Stimulated activated CD8-positive, alpha-beta memory T cell treated with anti-CD3 and anti-CD28 coated beads, Interleukin-7, amount 100 ng/mL, for 1 hour (primary cell): ENCODE measurements at places on chromosomes 5 and 9.

DNA sequence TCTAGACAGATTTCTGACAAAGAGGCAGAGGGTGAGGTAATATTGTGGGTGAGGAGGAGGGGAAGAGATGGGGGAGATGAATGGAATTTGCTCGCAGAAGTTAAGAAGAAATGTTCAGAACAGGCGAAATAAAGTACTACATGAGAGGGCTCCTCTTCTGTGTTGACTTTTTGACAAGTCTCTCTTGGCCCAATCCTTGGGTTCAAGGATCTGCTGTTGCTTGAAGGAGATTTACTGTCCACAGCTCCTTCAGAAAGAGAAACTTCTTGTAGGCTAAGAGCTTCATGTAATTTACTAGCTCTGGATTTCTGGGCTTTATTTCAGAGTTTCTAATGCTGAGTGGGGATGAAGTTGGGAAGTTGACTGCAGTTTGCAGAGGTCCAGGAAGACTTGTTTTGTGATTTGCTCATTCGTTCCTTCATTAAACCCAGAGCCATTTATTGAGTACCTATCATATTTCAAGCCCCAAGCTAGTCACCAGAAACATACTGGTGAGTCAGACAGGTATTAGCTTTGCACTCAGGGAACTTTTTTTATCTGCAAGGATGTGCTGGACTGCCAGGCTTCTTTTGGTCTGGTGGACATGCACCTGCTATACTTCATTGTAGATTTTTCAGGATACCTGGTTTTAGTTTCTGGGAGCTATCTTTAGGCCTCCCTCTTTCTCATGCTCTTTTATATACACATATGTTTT lies 402.9 kb upstream of the CLINT1 start:
- no peak for DNase-seq

GRCh38 chr5:9670371-9670770 lies 40.2 kb upstream of the TAS2R1 start:
- no peak for DNase-seq

DNA sequence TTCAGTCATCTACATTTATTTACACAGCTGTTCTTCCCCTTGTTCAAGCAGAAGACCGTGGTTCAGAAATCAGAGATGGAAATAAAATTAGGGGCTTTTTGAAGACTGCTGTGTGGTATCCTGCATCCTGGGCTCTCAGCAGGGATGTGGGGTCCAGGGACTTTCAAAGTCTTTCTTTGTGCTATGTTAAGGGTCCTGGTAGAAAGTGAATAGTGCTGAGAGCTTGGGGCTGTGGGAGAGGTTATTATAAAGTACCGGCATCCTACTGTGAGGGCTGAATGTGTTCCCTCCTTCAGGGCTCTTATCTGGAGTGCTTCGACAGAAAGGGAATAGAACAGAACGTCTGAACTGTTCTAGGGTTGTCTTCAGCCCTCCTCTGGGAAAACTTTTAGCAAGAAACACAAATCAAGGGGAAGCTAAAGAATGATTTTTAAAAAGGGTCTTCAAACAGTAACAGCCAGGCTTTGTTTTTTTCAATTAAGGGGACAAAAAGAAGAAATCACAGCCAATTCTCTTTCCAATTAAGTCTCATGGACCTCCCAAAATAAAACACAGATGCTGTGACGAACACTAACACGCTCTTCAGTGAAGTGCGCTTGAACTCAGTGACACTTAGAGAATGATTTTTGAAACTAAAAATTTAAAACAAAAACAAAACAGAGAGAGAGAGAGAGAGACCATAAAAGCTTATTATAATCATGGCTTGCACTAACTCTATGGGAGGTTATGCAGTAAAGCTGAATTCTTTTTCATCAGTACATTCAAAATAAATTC lies 15.7 kb upstream of the SLC1A3 start:
- DNase-seq, result no peak

- no peak for DNase-seq
These were observed 32.9 kb upstream of the TGFBR1 start for GRCh38 chr9:99072040-99072394.

GRCh38 chr5:2167671-2168070 lies 284.9 kb upstream of the IRX4 start:
- no peak for DNase-seq

DNA sequence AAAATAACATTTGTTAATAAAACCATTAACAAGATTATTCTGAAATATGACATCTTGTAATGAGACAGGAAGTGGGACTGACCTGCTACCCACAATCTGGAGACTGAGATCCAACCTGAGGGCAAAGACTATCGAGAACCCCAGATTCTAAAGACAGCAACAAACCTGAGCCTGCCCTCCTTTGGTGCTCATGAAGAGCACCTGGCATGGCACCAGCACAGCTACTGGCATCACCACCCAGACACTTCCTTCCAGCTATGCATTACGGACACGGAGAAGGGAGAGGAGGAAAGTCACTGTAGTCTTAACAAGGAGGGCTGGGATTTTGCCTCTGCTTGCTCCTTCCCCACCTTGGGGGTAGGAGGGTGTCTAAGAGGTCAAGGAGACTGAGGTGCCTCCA lies 105.5 kb downstream of the AUH start:
- no peak for DNase-seq

GRCh38 chr5:158198636-158199035 lies 339.7 kb upstream of the CLINT1 start:
- no peak for DNase-seq

GRCh38 chr5:97545886-97546535 lies 363.0 kb upstream of the RIOK2 start:
- DNase-seq, result no peak

GRCh38 chr5:83554686-83555085 lies 83.1 kb downstream of the VCAN start:
- DNase-seq, result no peak

DNA sequence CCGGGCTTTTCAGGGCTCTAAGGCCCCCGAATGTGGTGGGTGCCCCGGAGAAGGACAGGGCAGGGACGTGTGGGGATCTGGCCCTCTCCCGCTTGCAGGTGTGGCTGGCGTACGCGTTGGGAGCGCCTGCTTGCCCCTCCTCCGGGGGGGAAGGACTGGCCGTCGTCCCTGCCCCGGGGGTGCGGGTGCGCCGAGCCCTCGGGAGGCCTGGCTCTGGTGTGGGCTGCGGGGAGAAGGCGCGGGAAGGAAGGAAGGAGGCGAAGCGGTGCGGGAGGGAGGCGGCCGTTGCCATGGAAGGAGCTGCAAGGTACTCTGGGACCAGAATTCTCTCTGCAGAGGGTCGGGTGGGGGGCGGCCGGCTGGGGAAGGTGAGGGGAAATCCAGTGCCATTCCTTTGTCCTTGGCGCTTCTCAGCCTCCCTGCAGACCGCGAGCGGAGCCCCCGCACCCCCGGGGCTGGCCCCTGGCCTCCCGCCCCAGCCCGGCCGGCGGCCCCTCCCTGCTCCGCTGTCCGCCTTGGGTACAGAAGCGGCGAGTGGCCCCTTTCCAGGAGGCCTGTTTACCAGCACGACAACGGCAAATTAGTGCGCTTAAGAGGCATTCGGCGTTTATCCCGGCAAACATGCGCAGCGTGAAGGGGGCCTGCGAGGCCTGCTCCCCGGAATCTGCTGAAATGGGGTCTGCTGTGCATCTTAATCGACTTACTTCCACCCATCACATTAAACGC lies 67.1 kb upstream of the UNC5A start:
- DNase-seq, result no peak

DNA sequence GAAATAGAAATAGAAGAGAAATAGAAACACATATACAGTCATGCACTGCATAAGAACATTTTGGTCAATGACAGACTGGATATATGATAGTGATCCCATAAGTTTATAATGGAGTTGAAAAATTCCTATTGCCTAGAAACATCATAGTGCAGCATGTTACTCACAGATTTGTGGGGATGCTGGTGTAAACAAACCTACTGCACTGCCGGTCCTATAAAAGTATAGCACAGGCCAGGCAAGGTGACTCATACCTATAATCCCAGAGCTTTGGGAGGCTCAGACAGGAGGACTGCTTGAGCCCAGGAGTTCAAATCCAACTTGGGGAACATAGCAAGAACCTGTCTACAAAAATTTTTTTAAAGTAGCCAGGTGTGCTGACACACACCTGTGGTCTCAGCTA lies 240.6 kb upstream of the MAP3K1 start:
- no peak for DNase-seq

DNA sequence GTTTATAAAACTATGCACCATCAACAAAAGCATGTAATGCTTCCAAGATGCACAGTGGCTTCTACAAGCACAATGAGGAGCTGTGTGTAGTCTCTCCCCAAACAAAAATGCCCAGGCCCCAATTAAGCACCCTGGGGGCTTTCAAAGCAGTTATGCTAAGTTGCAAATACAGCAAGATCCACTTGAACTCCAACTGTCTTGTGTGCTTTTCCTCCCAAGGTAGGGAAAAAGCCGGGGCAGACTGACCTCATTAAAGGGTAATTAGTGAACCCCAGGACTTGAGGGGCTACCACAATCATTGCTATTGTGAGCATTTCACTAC lies 13.1 kb downstream of the ZNF608 start:
- DNase-seq, result no peak

GRCh38 chr5:66519626-66520025 lies 76.6 kb upstream of the MAST4 start:
- DNase-seq, result no peak

DNA sequence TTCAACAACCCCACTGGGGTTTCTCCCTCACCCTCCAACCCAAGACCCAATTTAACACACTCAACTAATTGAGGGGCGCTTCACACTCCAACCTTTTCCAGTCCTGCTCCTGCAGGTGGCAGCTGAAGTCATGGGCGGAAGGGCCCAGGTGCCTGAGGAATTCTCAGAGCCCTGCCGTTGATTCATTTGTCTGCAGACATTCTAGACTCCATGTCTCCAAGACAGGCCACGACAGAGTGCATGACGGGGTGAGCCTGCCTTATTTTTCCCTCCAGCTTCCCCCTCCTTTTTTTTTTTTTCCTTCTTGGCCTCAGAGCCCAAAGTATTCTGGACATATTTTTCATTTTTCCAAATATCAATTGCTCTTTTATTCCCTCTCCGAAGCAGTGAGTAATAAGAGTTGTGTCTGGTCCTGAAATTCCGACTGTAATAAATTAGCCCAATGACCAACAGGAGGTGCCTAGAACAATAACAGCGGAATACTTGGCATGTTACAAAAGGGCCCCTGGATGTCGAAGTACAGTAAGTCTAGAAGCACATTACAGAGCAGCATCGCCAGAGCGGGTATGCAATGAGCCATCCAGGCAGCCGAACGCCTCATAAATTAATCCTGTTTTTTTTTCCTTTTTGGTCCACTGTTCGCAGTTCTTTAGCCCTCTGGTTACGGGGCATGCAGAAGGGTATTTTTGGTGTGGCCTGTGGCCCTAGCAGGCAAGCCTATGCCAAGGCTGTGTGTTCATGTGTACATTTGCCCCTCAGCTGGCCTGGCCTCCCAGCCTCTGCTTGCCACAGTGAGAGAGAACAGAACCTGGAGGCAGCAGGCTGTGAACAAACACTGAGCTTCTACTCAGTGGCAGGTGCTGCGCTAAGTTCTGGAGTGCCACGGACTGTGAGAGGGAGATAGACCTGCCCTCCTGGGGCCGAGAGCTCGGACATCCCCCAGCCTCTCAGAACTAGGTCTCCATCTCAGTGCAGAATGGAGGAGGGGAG lies 8.6 kb upstream of the SMIM23 start:
- DNase-seq, result no peak

DNA sequence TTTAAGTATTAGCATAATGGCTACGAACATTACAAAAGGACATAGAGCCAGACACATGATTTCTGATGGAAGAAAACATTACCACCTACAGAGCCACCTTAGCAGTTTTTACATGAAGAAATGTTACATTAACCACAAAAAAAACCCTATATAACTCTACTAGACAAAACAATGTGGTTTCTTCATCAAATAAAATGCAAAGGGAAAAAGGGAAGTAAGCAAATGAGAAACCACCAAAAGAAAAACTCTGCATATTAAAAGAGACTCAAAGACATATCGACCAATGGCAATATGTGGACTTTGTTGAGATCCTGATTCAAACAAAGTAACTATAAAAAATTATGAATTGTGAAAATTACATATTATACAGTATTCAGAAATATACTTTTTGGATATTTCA lies 132.7 kb downstream of the TSSK1B start:
- DNase-seq, result no peak

GRCh38 chr5:100872408-100873190 lies 30.5 kb downstream of the ST8SIA4 start:
- no peak for DNase-seq

GRCh38 chr5:61408476-61409168 lies 76.6 kb downstream of the ZSWIM6 start:
- peak; percentile 94 for DNase-seq

DNA sequence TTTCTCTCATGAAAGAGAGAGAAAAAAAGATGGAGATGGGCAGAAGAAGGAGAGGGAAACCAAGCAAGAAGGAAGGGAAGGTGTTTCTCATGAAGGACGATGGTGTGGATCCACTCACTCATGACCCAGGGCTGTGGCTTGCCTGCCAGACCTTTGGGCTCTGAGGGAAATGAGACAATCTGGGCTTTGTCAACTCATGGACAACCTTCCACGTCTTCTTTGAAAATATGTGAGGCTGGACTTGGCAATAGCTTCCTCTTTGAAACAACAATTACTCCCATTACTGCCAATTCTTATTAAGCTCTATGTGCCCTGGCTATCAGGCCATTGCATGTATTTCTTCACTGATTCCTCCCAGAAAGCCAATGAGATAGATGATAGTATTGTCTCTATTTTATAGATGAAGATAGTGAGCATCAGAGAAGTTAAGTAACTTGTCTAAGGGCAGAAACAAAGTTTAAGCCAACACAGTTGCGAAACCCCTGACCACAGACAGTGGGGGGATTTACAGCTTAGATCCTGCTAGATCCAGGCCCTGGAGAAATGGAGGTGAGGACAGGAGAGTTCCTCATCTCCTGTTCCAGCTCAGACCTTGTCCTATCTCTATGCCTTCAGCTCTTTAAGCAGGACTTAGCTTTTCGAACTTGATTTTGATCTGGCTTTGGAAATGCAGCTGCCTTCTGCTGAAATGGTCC lies 132.4 kb downstream of the GCNT1 start:
- DNase-seq, result no peak

DNA sequence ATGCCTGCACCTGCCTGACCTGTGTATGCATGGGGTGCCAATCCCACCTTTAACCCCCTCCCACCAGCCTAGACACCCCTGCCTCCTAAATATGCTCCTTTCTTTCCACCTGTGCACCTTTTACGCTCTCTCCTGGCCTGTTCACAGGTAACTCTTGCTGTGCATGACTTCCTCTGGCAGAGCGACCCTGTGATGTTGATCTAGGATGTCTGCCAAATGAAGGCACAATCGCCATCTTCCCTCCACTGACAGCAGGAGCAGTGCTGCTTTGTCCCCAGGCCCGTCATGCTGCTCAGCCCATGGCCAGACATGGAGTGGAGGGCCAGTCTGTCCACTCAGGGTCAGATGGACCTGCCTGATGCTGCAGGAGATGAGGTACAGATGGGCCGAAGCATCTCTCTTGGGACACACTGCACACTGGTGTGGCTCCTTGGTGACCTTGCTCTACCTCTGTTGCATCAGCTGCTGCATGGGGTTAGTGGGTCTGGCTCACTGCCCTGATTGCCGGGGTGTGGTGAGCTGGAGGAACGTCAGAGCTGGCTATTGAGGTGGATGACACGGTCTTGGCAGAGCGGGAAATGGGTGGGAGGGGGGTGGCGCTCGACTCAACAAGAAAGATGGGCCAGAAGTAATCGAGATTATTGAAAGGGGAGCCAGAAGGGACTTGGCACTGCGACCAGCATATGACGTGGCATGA lies 101.7 kb upstream of the PITX1 start:
- no peak for DNase-seq
